ENCODE measurements at places on chromosomes 7 and 10.

DNA sequence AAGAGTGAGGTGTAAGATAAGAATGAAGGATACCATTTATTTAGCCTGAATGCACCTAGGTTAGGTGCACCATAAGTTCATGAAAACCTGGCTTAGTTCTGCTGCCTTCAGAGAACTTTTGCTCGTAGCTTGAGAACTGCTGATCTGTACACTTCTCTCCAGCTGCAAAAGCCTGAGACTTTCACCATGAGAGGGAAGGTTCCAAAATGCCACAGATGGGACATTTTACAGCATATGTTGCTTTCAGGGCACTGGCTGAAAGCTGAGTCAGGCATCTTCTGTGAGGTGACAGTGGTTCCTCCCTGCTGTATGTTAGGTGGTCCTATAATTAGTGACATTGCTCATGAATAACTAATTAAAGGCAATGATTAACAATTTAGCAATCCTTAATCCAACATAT, 298.3 kb downstream of the GALNT17 start:
- DNase-seq: no peak

DNA sequence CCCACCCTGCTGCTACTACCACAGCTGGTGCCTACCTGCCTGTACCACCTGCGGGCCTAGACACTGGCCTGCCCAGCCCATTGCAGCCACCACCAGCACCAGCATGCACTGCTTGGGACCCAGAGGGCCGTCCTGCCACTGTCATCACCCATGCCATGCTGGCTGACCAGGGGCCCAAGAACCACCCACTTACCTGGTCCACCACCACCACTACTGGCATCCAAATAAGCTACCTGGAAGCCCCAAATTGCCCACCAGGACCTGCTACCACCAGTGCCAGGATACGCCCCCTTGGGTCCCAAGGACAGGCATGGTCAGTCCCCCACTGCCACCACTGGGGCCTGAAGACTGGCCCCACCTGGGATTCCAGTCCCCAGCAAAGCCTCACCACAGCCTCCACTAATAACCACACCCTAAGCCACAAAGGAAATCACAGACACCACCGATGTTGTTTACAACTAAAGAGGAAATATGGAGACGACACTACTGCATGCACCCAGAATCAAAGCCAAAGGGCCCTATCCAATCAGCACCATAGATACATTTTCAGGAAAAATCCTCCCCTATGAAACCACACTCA, 70.5 kb upstream of the DIP2C start:
- no peak for DNase-seq

DNA sequence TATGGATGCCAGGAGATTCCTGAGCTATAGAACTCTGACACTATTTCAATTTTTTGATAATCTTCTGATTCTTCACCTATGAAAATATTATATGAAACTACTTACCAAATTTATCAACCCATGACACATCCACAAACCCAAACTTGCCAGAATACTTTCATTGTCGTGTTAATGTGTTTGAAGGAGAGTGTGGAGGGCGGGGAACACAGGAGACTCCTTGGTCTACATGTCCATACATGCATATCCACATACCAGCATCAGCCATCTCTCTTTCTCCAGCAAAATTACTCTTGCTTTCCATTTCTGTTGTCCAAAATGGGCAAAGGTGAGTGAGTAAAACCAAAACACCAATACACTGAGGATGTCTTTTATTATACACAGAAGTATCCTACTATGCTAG, 23.5 kb upstream of the BPGM start:
- DNase-seq: no peak

- DNase-seq: no peak
These were observed 715.7 kb downstream of the GRID1 start for GRCh38 chr10:85650791-85651496.

- DNase-seq: no peak
These were observed 2.4 kb downstream of the ZNF467 start for GRCh38 chr7:149770728-149771636.

DNA sequence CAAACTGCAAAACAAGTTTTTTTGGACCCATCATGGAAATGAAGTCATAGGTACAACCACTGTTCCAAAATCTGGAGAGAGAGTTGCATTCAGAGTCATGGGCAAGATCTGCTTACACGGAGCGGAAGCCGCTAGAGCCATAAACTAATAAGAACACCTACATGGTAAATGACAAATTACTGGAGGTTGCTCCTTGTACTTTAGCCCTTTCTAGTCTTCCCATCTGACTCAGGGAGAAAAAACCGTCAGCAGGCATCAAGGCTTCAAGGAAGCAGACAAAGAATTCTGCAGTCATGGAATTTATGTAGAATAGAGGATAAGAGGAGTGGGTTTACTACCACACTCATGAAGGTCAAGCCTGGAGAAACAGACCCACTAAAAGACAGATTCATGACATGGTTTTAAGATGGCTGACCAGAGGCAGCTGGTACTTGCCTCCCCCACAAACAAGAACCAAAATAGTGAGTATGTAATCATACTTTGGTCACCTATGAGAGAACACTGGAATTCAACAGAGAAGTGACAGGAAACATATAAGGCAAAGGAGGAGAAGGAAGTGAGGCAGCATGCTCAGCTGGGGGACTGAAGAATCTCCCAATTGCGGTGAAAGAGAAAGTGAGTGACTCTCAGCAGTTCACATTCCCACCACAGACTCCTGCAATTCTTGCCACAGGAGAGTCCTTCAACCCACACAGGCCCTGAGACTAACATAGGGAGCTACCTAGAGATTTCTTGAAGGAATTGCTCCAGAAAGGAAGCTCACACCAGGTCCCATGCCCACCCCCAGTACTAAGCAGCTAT, 42.4 kb upstream of the ASAH2 start:
- DNase-seq: no peak

DNA sequence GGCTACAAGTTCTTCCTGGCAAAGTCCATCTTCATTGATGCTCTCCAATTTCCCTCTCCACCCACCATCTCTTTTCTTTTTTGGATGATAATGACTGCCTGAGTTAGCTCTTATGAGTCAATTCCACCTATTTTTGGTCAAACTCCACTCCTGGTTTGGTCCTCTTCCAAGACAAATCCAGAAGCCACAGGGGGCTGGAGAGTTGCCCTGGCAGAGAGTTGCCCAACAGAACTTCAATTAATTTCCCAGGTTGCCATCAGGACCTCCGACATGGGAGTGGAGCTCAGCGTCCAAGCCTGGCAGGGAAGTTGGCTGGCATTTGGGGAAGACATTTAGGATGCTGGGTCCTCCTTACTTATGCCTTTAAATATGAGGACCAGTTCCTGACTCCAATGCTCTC, 29.2 kb upstream of the KCNMA1 start:
- no peak for DNase-seq

- DNase-seq: no peak
These were observed 103.3 kb downstream of the CLEC2L start for GRCh38 chr7:139626817-139627216.

Measured in stimulated activated CD8-positive, alpha-beta memory T cell treated with anti-CD3 and anti-CD28 coated beads, Interleukin-4, amount 100 ng/mL, for 1 hour (primary cell).